Brain (organoid and tissue), 16 donors: ENCODE measurements at places on chromosomes 5 and 9.

GRCh38 chr5:53970475-53970874 is 339.9 kb downstream of the ARL15 start:
- DNase-seq: no peak

DNA sequence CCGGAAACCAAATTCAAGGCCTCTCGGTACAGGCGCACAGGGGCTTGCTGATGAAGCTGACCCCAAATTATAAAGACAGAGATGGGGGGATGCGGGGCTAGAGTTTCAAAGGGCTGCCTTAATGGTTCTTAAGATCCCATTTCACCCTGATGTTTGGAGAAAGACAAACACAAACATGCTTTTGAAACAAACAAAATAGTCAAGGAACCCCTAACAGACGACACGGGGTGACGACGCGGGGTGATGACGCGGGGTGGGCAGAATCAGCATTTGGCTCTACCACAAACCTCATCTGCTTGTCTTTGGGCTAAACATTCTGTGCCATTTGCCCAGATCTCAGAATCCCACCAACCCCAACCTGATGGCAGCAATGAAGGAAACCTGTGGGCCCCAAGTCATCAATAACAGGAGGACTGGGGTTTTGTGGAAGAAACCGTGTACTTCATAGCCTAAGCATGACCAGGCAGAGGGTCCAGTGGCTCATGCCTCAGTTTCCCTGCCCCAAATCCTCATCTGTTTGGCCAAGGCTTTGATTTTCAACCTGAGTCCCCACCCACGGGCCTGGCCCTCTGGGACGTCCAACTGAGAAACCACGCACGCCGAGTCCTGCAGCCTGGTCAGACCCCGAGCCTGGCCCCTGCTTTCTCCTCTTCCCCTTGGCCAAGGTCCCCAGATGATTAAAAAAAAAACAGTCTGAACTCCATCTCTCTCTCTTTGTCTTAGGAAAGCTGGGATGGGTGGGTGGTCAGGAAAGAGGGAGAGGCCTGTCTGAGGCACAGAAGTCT is 148.5 kb downstream of the COL23A1 start:
- no peak for DNase-seq

- no peak for DNase-seq
These were observed 23.6 kb downstream of the CAMK2A start for GRCh38 chr5:150265870-150266383.

DNA sequence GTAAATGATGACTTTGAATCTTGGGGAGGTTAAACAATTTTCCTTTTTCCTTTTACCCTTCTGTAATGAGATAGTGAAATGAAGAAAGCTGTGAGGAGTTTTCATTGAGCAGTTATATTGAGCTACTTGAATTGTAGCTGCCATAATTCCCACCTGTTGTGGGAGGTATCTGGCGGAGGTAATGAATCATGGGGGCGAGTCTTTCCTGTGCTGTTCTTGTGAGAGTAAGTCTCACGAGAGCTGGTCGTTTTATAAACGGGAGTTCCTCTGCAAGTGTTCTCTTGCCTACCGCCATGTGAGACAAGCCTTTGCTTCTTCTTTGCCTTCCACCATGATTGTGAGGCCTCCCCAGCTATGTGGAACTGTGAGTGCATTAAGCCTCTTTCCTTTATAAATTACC is 258.4 kb downstream of the FER start:
- no peak for DNase-seq

- no peak for DNase-seq
These were observed 39.1 kb downstream of the SH3RF2 start for GRCh38 chr5:145975361-145976066.

DNA sequence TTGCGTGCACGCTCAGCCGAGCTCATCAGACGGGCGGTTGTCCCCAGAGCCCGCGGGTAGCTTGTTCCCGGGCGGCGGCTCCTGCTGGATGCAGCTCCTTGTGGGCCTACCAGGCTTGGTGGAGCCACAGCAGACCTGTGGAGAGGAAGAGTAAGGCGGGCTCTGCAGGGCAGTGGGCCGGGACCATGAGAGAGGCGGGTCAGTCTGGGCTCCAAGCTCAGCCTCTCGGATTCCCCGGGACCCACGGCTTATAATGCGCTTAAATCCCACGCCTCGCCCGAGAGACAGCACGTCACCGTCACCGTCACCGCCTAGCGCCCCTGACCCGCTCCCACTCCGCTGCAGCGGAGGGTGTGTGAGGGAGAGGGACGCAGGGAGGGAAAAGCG is 1.9 kb upstream of the ANKRD18A start:
- DNase-seq: peak; percentile 60

DNA sequence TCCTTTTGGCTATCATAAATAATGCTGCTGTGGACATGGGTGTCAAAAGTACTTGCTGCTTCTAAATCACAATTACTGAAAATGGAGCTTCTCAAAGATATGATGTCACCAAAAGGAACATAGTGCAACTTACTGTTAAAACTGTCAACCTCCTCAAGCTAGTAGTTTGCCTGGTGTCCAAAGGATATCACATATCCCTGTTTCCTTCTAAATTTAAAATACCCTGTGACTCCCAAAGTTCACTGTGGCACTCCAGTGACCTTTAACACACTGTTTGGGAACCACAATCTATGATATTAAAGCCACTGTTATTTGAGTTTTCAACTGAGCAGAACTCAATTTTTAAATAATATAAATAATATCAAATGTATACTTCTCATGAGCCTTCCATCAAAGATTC is 18.2 kb downstream of the GLIS3 start:
- DNase-seq: no peak

DNA sequence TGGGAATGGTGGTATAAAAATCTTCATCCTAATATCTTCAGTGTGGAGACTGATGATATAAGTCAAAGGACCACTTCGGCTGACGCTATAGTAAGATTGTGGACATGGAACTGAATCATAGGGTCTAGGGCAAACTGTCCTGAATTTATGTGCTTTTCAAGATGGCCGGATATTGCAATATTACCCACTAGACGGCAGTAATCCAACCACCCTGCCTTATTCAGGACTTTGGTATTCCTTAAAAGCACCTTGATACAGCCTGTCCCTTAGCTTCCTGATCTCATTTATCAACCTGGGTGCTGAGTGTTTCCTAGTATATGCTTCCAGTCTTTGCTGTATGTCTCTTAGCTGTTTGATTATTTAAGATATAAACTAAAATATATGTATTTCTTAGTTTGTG is 71.2 kb upstream of the COX7C start:
- DNase-seq: no peak

GRCh38 chr5:171469326-171469725 is 49.9 kb downstream of the FGF18 start:
- no peak for DNase-seq

DNA sequence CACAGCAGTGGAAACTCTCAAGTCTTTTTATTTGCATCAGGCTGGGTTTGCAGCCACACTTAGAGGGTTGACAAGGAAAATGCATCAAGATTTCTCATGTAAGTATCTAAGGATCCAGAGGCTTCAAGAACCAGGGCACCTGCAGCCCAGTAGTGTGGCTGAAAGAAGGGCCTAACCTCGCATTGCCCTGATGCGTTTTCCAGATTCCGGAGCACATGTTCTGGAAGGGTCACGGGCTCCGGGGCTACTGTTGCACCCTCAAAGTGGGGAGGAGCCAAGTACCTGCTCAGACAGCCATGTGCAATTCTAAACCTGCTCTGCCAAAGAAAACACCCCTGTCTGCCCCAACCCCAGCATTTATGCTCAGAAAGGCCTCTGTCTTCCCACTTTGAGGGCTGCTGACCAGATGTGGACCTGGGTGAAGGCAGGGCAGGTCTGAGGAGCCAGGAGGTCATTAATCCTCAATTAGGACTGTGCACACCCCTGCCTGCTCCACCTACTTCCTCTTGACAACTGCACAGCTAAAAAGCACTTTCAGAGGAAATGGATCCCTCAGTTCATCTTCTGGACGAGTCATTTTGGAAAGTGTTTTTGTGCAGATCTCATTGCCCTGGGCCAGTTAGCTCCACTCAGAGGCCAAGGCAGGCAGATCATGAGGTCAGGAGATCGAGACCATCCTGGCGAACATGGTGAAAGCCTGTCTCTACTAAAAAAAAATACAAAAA is 110.7 kb downstream of the SAXO1 start:
- DNase-seq: no peak

DNA sequence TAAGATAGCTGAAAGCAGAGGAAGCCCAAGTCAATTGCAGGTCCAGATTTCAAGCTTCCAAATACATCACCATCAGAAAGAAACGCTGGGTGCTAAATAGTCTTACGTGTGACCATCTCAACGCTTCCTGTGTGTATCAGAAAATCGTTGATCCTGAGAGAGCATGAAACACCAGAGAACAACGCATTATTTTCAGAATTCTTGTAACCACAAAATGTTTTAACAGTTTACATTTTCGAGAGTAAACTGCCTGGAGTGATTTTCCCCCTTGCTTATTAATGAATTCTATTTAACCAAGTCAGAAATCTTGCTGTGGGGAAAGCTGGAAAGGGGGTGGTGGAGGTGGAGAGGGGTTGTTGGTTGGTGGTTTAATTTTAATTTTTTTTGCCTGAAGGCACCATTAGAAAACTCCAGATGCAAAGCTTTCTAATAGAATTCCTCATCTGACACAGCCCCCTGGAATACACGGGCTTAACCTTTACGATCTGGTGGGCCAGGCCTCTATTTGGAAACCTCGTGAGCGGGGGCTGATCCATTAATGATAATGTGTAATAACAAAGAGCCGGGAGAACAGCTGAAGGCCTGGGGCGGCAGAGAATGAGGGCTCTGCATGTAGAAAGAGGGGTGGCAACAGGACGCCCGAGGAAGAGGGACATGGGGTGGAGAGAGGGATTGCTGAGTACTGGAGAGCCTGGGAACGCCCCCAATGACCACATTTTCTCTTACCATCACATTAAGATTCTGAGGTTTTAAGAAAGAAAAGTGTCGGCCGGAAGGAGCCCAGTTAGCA is 124.5 kb upstream of the NFIB start:
- DNase-seq: no peak

GRCh38 chr9:133356391-133357091 is at the start of the genes SURF1 and SURF2:
Gene SURF1 (minus strand): TSS chr9:133356487. CDS start chr9:133356453, 34 bp downstream.
Gene SURF2 (plus strand): TSS chr9:133356550. CDS start chr9:133356593, 43 bp downstream.
- peak; percentile 86 for DNase-seq

GRCh38 chr5:95821110-95822021 is 1.2 kb downstream of the GLRX start:
- DNase-seq: no peak

DNA sequence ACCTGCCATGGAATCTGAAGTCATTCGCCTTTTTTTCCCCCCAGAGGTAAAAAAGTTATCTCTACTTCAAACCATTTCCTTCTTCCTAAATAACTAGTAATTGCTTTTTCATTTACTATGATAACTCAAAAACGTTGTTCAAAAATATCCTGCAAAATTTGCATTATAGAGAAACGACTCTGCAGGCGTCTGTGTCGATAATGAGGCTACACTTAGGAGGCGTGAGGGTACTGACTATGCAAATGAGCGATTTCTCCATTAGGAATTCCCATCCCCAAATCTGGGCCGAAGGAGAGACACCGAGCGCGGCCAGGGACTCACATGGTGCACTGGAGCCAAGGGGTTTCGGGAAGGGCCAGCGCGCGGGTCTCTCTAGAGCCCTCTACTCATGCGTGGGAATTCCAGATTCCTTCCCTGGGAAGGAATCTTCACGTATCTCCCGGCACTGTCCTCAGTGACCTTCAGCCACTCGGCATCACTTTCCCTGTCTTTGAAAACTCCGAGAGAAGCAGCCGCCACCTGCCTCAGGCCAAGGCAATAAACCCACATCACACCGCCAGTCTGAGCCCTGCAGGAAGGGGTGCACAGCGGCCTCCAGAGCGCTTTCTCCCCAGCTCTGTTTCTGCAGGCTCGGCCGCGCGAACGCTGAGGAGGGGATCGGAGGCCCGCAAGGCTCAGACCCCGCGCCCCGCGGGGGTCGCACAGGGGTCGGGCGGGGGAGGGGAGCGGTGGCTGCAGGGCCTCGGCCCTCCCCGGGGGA is 718 bp upstream of the DENND4C start:
- peak; percentile 91 for DNase-seq

- DNase-seq: no peak
These were observed 72.3 kb downstream of the IQGAP2 start for GRCh38 chr5:76475385-76475784.

GRCh38 chr5:44830951-44831350 is 22.2 kb downstream of the MRPS30 start:
- DNase-seq: no peak
